Esophagus squamous epithelium (tissue), 5 donors: ENCODE measurements at places on chromosomes 7 and 10.

DNA sequence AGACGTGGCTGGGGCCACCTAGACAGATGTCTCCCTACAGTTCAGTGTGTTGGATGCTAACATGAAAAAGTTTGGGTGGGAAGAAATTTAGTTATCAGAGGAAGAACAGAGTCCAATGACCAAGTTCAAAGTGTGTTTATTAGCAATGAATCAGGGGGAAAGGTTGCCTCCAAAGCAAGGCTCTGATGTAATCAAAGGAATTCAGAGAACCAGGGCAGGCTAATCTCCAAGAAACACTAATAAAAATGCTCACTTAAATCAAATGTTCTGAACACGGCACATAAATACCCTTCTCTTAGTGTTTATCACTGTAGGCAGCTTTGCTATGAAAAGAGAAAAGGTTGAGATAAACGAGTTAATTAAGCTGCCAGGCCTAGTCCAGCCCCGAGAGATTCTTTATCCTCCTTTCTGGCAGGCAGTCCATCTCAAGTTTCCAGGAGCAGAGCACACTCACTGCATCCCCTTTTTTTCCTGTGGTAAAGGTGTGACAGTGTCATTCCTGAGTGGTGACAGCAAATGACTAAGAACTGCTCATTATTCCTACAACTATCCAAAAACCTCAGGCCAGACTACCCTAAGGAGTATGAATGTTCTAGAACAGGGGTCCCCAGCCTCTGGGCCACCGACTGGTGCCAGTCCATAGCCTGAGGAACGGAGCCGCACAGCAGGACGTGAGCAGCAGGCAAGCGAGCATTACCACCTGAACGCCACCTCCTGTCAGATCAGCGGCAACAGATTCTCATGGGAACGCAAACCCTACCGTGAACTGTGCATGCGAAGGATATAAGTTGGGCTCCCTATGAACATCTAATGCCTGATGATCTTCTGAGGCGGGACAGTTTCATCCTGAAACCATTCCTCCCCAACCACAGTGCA lies 66.9 kb upstream of the FHIP2A start:
- DNase-seq, result no peak

DNA sequence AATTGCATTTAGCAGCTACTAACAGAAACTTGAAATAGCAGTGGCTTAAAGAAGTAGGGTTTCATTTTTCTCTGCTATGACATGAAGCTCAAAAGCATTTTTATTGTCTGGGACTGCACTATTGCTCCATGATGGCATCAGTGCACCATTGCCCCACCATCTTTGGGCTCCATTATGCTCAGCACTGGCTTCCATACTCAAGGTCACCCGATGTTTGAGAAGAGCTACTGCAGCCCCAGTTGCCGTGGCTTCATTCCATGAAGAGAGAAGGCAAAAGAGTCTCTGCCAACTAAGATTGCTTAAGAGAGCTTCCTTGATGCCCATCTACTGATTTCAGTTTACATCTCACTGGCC lies 192.2 kb upstream of the LRGUK start:
- no peak for DNase-seq

GRCh38 chr7:37068902-37069301 lies 344.6 kb upstream of the AOAH start:
- DNase-seq, result no peak

GRCh38 chr10:34743814-34744213 lies 71.3 kb downstream of the PARD3 start:
- no peak for DNase-seq

- DNase-seq, result no peak
These were observed 493.3 kb upstream of the PODXL start for GRCh38 chr7:132049462-132050304.

DNA sequence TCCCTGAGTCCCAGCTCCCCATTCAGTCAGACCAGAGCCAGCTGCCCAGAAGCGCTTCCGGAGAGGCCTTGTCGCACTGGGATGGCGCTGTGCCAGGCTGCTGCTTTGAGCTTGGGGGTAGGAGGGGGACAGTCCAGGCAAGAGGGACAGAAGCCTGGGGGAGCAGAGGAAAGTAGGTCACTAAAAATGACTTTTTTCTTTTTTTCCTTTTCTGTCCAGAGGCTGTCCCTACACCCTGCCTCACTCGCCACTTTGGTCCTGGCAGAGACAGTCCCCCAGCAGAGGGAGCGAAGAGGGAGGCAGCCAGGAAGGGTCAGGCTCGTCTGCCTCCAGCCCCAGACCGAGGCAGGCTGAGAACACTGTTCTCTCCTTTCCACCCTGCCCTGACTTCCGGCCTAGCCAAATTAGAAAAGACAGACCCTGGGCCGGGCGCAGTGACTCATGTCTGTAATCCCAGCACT lies 15.8 kb upstream of the TRIM8 start:
- DNase-seq, result no peak

DNA sequence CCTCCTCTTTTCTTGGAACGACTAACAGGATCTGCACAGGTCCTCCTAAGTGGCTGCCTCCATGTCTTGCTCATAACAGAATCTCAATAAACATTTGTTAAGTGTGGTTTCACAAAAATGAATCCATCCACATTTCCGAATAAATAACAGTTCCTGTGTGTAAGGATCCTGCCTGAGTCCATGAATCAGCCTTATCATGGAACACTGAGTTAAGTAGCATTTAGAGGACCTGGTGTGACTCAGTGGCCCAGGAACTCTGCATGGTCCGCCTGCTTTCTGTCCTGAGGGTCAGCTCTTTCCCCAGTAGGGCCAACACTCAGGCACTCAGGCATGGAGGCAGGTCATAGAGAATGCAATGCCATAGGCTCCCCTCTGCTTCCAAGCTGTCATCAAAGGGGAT lies 15.8 kb upstream of the C10orf90 start:
- no peak for DNase-seq

- no peak for DNase-seq
These were observed 758 bp upstream of the OPTN start for GRCh38 chr10:13099144-13099665.

- no peak for DNase-seq
These were observed 35.3 kb downstream of the RASGEF1A start for GRCh38 chr10:43231523-43232078.

DNA sequence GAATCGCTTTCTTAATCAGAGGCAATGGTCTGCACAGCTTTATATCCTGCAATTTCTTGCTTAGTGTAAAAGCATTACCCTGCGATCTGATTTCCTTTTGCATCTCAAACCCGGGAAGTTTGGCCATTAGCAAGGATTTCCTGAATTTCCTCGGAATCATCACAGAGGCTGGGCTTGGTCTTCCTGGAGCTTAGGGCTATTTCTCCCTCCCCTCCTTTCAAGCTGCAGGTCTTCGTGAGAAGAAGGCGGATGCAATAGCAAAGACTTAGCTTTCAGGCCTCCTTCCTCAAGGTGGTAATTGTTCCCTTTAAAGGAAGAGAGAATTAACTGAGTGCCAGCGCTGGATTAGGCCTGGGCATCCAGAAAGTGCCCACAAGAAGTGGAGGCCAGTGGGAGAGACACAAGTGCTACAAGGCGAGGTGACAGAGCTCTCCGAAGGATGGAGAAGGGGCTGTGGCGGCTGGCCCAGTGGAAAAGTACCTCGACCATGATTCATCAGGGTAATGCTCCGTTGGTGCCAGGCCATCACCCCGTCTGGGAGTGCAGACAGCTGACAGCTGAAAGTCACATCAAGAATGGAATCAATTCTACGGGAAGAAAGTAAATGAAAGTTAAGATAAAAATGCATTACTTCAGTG lies 4.0 kb upstream of the ARMS2 start:
- no peak for DNase-seq

DNA sequence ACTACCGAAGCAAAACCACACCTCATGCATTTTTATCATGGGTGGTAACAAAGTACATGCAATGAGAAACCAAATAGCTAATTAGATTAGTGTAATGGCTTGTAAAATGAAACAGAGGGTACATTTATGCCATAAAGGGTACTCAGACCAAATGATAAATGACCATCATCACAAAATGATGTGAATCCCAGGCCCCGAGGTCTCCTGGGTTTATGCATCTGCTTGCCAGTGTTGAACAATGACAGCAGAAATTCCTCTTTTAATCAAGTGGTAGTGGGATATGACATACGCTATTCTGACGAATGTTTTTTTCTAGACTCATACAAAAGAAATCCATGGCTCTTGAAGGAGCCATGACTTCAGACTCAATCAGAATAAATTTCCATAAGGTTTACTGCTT lies 249.5 kb upstream of the SLC26A5 start:
- DNase-seq, result no peak

GRCh38 chr10:7520507-7521485 lies 110.0 kb upstream of the SFMBT2 start:
- DNase-seq, result no peak

DNA sequence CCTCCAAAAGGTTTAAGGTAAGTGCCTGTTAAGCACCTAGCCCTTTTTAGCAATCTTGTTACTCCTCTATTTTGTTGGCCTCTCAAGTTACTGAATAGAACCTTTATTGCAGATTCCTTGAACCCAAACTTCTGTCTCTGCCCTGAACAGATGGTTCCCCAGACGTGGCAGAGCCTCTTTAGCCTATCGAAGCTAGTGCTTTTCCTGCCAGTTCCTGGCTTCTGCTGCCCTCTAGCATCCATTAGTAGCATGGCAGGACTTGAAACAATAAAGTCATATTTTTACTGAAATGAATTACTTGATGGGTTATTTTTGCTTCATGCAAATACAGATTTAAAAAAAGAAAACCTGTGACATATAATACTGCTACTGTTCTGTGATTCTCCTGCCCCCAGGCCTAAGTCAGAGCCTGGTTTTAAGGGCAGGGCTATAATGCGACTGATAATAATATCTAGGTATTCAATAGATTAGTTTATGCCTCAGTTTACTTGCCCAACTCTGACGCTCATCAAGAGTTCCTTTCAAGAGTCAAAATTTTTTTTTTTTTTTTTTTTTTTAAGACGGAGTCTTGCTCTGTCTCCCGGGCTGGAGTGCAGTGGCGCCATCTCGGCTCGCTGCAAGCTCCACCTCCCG lies 84.3 kb upstream of the PHF14 start:
- peak; percentile 0 for DNase-seq

DNA sequence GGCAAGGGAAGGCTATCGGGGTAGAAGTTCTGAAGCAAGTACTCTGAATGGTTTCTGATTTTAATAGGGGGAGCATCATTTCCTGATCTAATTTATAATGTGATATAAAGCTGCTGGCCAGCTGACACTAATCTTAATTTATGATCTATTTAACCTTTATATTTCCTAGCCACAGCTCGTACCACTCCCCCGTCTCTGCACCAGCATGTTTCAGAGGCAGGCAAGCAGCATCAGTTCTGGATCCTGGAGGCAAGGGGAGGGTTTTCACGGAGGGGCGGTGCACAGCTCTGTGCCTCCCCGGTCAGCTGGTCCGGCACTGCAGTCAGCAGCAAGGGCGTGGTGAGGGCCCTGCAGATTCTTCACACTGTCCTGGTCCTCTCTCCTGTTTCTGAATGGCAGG lies 30.0 kb downstream of the MGMT start:
- DNase-seq, result no peak

DNA sequence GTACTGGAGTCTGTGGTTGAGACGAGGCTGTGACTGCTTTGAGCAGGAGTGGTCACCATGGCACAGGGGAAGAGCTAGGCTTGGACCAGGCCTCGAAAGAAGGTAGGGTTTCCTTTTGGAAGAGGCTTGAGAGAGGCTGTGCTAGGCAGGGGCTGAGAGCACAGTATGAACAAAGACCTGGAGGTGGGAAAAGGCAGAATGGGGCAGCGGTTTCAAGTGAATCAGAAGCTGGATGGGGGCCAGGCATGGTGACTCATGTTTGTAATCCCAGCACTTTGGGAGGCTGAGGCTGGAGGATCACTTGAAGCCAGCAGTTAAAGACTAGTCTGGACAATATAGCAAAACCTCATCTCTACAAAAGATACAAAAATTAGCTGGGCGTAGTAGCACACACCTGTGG lies 65.9 kb downstream of the CLIP2 start:
- no peak for DNase-seq
